ENCODE measurements at places on chromosomes 5 and 9. TPM values are rescaled to one million over a fixed set of nuclear protein-coding genes. Genes with fewer than 3 reads are reported as not detected.

DNA sequence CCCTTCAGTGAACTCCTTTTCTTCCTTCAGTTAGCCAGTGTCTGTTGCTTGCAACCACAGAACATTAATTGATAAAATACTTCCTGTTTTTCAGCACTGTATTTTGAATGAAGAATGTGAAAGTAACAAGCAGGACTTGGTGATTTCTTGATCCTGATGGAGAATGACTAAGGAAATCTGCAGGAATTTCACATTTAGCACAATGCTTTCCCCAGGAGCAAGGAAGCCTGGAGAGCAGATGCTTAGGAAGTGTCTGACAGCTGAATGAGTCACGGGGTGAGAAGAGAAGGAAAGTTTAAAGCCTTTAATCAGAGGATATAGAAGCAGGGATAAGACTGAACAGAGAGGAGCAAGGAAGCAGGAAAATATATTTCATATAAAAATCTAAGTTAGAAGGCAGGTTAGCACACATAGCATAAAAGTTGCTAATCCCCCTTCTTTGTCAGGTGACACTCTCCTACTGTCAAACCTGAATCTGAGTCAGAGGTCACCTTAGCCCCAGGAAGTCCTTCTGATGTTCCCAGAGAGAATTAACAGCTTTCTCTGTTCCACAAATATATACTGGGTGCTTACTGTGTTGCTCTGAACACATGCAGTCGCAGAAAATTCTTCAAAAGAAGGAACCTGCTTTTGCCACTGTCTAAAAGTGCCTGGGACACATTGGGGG lies 59.7 kb downstream of the GNA14 start:
- no peak for DNase-seq

- DNase-seq = no peak
These were observed 6.1 kb upstream of the ERMP1 start for GRCh38 chr9:5838884-5839571.

DNA sequence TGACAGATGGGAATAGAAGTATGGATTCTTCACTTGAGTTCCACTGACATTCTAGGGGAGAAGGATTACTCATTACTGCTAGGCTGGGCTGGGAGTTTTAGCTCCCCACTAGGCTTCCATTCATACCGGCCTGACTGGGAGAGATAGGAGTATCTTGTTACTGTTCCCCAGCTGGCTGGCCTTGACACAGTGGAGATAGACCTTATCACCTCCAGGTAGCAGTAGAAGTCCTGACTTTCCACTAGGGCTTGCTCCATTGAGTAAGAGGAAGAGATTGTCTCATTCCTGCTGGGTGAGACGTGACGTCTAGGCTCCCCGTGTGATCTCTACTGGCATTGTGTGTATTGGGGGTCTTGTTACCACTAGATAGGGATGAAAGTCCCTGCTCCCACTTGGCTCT lies 156.4 kb downstream of the CACNA1B start:
- DNase-seq = peak; percentile 20

DNA sequence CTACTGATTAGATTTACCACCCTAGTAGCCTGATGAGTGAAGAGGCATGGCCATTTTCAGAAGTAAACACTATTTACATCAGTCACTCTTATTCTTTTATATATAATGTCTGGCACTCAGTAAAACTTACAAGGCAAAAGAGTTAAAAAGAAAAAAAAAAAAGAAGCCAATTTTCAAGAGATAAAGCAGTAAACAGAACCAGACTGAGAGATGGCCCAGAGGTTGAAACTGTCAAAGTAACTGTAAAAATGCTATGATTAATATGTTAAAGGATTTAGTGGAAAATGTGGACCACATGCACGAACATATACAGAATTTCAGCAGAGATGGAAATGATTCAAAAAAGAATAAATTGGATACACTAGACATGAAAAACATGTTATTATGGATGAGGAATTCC lies 6.4 kb upstream of the GPR150 start:
- no peak for DNase-seq

The CDC20B gene
- total RNA-seq = not detected

The TOR4A gene
- 8.8 TPM for total RNA-seq

The TCF7 gene
- 93.5 TPM for total RNA-seq

The IL17B gene
- not detected for total RNA-seq

The OR1Q1 gene
- not detected for total RNA-seq

The DNAH5 gene
- not detected for total RNA-seq

Data from activated naive CD4-positive, alpha-beta T cell treated with anti-CD3 and anti-CD28 coated beads, Interleukin-2, amount 50 U/mL, for 72 hours (primary cell).